ENCODE measurements at places on chromosomes 7 and 10.

- no peak for DNase-seq
Observed at GRCh38 chr7:135190703-135191102, 20.2 kb upstream of the CYREN start.

DNA sequence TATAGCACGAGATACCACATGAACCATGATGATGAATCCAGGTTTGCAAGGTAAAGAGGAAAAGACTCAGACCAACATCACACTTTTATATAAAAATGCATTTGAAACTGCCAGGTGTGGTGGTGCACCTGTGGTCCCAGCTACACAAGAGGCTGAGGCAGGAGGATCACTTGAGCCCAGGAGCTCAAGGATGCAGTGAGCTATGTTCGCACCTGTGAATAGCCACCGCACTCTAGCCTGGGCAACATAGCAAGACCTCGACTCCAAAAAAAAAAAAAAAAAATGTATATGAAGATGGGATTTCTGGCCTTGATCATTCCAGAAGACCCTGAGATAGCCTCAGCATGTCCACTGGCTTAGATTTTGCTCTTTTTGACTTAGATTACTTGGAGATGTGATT is 161.6 kb downstream of the PARD3 start:
- no peak for DNase-seq

DNA sequence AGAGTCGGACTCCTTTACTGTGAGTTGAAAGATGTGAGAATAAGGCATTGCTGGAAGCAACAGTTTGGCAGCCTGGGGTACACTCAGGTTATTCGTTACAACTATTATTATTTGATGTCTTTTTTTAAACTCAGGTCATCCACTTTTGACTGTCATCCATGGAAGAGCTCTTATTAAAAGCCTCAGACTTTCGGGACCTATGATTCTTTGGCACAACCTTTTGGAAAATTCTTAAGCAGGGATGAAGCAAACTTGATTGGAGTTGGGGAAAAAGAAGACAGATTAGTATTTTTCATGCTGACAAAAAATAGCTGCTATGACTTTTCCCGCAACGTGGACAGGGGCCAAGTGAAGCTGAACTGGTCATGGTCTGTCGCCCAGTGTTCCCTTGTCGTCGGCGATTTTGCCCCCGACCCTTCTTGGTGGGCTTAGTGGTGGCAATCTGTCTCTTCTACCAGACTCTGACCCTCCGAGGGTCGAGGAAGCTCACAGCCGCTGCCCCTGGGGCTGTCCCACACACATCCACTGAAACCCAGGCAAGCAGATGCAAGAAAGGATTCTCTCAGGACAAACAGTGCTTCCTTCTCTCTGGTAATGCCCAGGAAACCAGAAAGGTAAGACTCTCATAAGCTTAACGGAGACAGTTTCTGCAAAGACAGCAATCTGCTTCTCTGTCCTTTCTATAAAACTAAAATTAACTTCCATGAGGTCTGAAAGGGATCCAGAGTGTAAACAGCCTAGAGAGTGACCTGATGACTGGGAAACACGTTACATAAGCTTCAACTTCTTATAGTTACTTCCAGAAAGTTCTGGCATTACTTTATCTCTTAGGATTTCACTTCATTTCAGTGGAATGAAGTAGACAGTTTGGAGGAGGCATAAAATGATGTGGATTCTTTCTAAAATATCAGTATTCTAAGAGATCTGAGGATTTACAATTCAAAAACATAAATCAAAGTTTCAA is 1.0 kb downstream of the CPED1 start:
- DNase-seq, result peak; percentile 18

DNA sequence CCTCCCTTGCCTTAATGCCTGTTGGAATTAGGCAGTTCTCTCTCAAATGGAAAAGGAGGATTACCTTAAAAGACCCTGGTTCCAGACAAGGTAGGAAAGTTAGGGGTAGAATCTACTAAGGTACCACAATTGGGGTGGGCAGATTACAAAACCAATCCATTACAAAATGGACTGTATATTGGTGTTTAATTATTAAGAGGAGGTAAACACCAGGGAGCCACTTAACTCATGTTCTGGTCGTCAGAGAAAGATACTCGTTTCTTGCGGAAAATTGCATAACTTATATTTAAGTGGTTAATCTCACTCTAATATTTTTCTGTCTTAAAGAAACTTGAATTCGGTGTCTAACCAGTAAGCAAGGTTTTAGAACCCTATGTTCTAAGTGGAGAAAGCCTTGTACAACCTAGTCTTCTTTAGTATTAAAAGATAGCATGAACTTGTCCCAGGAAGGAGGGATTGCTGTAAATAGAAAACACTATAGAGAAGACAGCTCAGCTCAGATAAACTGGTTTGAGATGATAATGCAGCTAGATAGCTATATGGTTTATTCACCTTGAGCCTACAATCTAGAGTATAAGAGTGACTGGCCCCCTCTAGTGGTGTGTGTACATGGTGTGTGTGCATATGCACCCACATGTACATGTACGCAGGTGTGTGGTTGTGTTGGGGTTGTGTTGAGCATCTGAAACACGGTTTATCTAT is 58.0 kb upstream of the STRIP2 start:
- peak; percentile 17 for DNase-seq

DNA sequence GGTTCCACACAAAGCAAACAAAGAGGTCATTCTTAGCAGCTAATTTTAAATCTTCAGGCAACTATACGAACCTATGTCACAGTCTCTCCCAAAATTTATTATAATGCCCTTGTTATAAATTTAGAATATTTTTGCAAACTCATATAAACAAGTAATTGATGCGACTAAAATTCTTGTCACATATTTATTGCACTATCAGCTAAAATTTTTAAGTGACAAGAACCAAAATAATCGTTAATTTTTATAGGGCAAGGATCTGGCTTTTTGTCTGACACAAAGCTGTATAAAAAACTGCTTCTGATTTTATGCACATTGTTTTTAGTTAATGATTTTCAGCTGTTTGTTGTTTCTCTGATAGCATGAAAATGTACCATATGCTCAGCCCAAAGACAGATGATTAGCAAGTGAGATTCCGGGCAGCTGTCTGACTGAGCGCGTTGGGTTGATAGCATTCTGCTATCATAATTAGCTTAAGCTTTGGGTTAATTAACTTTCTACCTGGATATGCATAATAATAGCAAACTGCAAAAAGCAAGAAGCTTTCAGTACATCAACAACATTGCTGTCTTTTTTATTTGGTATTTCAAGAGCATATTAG is 136.0 kb downstream of the MGMT start:
- no peak for DNase-seq

DNA sequence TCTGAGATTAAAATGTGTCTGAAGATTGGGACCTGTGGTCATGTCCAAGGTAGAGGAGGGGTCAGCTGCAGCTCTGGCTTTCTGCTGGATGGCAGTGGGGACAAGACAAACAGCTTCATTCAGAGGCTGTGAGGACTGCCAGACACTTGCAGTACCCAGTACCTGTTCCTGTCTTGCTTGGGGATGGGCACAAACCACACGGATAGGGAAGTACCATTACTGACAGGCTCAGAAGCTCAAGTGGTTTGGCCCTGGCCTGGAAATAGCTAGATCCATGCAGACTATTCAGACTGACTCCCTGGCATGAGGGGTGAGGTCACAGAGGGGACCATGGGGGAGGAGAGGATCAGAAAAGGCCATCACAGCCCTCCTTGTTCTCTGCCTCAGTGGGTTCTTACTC is 56.0 kb upstream of the COMTD1 start:
- no peak for DNase-seq

DNA sequence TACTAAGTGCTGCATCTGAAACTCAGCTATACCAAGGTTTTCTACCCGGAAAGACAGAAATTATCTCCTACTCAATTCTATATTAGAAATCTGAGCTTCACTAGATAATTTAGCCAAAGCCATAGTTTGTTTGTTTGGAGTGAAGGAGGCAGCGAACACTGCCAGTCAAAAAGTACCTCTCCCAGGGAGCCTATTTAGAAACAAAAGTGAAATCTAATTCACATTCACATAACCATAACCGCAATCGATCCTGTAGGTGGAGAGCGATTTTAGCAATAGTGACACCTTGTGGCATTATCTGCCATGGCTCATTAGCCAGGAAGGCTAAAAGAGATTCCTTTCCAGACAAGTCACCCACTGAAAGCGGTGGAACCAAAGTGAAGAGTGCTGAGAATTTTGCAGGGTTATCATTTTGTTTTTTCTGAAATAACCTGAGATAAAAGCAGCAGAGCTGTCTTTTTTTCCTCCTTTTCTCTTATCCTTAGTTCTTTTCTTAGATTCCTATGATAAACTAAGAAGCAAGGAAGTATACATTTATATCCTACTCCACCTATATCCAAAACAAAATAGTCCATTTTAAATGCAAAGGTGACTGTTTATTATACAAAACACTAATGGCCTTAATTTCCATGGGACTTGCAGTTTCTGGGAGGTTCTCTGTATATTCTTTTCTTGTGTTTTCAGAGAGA is 83.7 kb upstream of the BET1 start:
- peak; percentile 84 for DNase-seq

DNA sequence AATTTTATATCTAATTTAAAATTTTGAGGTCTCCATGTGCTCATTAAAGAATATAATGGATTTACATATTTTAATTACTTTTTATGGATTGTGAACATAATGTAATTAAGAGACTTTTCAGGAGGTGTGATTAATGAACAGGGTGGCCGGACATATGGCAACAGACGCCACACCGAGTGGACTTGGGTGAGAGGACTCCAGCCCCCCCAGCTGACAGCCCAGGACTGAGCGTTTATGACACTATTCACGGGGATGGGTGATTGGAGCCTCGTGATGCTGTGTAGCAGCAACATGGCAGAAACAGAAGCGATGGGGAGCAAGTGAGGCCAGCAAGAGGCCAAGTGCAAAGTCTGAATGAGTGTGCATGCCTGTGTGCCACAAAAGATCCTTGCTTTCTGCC is 1176.9 kb downstream of the TYW1 start:
- no peak for DNase-seq

- DNase-seq, result peak; percentile 35
Observed at GRCh38 chr7:117673839-117674238, 194.0 kb downstream of the CFTR start.

GRCh38 chr10:29501692-29502091 is 133.1 kb downstream of the SVIL start:
- DNase-seq, result peak; percentile 92

DNA sequence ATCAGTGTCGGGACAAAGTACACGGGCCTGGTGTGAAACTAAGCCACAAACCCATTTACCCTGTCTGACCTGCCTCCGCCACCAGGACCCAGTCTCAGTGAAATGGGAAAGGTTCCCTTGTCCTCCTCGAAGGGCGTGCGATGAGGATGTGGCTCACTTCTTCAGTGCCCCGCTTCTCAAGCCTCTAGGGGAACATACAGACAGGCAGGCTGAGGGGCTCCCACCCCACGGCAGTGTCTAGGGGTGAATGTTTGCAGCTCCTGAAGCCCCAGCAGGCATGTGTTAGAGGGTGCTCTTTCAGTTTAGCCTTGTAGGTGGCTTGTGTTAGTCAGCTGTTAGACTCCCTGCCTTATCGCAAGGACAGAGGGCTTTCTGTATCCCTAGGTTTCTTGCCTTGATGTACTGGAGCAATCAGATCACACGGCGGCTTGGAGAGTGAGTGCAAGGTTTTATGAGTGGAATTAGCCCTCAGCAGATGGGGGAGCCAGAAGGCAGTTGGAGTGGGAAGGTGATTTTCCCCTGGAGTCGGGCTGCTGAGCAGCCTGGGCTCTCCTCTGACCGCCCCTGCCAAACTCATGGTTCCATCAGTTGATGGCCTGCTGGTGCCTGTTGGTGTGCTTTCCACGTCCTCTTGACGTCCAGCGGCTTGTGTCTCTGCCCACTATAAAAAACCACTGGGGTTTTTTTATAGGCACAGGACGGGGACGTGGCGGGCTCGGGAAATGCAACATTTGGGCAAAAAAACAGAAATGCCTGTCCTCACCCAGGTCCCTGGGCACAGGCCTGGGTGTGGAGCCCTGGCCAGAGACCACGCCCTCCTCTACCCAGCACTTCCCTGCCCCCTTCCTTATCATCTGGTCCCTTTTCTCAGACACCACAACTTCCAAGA is 759 bp downstream of the NUDT1 start:
- DNase-seq, result peak; percentile 35

GRCh38 chr7:95690367-95690947 is 81.9 kb upstream of the DYNC1I1 start:
- DNase-seq, result peak; percentile 66

DNA sequence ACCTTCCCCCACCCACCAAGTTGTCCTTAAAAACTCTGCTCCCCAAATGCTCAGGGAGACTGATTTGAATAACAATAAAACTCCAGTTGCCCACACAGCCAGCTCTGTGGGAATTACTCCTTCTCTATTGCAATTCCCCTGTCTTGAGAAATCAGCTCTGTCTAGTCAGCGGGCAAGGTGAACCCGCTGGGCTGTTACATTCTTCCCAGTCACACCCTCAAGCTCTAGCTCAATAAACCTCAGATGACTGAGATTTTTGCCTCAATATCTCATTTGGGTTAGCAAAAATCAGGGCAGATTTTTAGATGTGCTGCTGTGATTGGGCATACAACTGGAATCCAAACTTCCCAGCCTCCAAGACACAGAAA is 32.9 kb downstream of the SVOPL start:
- no peak for DNase-seq

- DNase-seq, result no peak
Observed at GRCh38 chr7:53475776-53476175, 440.3 kb downstream of the POM121L12 start.

GRCh38 chr10:12448729-12449391 is 99.5 kb downstream of the CAMK1D start:
- DNase-seq, result peak; percentile 88

DNA sequence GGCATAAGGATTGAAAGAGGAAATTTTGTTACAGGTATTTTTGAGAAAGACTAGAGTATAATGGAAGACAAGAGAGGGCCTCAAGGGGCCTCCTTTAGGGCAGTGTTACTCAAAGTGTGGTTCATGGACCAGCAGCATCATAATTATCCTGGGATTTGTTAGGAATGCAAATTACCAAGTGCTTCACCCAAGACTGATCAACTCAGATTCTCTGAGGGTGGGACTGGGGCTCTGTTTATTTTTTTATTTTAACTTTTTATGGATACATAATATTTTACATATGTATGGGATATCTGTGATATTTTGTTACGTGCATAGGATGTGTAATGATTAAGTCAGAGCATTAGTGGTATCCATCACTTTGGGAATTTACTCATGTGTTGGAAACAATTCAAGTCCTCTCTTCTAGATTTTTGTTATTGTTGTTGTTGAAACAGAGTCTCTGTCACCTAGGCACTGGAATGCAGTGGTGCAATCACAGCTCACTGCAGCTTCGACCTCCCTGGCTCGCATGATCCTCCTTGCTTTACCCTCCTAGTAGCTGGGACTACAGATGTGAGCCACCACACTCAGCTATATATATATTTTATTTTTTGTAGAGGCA is 2.2 kb upstream of the KCTD7 start:
- peak; percentile 12 for DNase-seq

DNA sequence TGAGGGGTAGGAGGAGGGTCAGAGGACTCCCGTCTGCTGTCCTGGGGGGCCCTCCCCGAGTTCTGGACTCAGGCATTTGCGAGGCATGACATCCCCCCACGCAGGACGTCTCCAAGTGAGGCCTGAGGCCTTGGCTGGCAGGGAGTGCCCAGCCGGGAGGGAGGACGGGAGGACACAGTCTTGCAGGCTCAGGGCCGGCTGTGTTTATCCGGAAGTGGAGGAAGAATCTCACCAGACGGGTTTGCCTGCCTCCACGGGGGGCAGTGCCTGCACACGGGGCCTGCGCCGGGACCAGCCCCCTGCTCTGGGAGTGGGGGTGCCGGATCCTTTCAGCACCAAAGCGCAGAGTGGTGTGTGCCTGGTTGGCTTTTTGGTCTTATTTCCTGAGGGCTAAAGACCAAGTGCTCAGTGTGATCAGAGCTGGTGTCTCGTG is 10.9 kb downstream of the PWWP2B start:
- DNase-seq, result no peak

- DNase-seq, result no peak
Observed at GRCh38 chr10:75541411-75541810, 110.0 kb downstream of the LRMDA start.

- no peak for DNase-seq
Observed at GRCh38 chr10:33187427-33187999, 147.0 kb downstream of the NRP1 start.

All from HT1080 (cell line).